BJ (cell line): ENCODE measurements at places on chromosomes 3 and 15. TPM values are rescaled to one million over a fixed set of nuclear protein-coding genes. Genes with fewer than 3 reads are reported as not detected.

GRCh38 chr3:134384963-134385362 is 10.7 kb upstream of the AMOTL2 start:
- DNase-seq = no peak

DNA sequence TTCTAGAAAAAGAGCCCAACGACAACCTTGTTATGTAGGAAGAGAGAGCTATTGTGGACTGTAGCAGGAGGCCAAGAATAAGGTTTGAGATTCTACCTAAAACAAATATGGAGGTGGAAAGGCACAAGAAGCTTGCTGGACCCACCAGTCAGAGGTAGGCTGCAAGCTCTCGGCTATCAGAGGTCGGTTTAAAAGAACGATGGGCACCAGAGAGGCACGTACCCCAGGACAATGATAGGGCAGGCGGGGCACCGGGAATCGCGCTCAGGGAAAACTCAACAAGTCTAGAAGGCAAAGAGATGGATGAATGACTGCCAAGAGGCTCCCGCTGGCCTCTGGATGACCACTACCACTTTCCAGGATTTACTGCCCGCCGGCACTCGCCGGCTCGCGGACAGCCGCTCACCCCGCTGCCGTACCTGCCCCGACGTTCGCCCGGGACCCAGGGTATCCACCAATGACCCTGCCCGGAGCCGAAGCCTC is 1.1 kb downstream of the HDGFL3 start:
- DNase-seq = no peak

DNA sequence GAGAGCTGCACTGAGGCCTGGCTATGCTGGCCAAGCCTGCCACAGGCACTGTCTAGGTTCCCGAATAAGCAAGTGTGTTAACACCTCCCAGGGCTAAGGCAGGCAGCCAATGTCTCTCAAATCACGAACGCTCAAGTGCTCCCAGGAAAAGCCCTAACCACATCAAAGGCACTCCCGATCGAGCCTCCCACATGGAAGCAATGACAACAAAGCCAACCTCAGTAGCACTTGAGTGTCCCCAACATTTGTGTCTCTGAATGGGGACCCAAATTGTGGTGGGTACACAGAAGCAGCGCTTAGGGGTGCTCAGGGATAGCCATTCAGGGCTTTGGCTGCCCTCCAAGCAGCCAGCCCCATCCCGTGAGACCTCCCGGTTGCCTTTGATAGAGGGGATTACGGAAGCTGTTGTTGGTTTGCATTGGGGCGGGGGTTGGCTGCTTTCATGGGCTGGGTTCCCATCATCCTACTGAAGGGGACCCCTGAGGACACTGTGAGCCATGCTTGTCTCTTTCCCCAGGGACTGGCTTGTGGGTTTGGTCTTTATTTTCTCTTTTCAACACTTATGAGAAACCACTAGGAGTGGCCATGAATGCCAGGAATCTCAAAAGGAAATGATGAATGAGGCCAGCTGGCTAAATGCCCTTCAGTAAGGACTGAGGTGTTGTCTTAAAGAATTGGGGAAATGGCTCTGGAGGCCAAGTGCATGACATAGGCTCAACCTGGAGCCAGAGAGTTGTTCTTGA is 234.1 kb upstream of the FEZF2 start:
- peak; percentile 61 for DNase-seq

- no peak for DNase-seq
These were observed 19.2 kb downstream of the KLF13 start for GRCh38 chr15:31345606-31346366.

DNA sequence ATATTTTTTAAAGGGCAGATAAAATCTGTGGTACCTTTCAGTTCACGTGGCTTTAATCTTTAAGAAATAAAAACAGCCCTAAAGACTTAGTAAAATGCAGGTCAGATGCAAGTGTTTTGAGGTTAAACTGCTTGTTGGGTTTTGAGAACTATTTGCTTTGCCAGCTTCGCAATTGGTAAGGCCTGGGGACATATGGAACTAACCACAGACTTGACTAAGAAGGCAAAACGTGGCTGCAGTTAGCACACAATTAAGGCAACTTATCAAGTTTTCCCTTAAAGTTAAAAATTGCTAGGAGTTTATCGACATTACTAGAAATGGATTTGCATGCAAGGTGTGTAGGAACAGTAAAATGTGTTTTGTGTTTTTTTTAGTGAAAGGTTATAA is 206.9 kb downstream of the ZNF385D start:
- DNase-seq = peak; percentile 16

DNA sequence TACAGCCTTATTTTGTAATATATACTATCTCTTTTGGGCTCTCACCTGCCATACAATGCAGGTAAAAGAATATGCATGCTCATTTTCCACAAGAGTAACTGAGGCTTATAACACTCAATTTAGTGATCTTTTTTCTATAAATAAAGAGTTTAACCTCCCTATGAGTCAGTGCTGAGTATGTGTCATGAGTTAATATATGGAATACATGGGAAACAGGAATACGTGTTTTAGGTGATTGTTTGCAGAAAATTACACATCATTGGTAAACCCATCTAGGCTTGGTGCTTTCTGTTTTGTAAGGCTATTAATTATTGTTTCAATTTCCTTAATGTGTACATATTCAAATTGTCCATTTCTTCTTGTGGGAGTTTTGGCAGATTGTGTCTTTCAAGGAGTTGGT is 411.3 kb downstream of the GRM7 start:
- no peak for DNase-seq

DNA sequence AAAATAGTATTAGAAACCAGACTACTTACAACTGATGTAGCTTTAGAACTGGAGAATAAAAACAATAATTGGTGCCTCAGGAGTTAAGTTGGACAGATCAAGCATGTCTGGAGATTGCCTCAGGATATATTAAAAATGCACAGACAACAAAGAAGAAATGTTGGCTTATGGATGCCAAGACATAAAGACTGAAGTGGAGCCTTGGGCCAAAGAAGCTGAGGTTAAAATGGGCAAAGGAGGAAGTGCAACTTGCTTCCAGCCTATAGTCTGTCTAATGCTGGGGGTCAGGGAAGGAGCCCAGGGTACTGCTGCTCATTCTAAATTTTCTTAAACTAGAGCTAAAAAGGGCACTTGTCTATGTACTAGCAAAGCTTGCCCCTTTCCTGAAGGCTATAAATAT is 77.5 kb downstream of the ESYT3 start:
- no peak for DNase-seq

Gene TMEM108
- polyA plus RNA-seq = 0.06 TPM in 1 of 2 replicates, not detected in the other
